ENCODE measurements at places on chromosomes 6 and 20.

DNA sequence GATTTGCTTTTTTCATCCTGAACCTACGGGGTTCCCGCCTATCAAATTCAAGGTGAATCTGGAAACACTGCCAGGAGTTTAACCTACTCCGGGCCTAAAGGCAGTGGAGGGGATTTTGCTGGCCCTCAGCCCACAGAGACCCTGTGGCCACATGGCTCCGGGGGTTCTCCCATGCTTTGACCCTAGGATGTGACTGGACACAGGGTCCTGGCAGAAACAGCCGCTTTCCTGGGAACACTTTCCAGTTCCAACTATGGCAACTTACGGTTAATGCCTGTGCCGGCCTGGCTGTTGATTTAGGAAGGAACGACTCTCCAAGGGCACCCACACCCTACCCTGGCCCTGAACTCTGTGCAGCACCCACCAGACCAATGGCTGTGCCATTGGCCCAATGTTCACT lies 141.7 kb upstream of the RPS6KA2 start:
- no peak for DNase-seq

- no peak for DNase-seq
These were observed 2.6 kb upstream of the SIRPB1 start for GRCh38 chr20:1622450-1622849.

GRCh38 chr6:159533568-159533967 lies 159.5 kb downstream of the SOD2 start:
- DNase-seq: no peak

- no peak for DNase-seq
These were observed 190.5 kb upstream of the HEY2 start for GRCh38 chr6:125558907-125559306.

GRCh38 chr6:46590765-46591164 lies 61.9 kb downstream of the CYP39A1 start:
- DNase-seq: no peak

GRCh38 chr6:128443553-128443952 lies 76.8 kb downstream of the PTPRK start:
- DNase-seq: no peak

Measured in NCI-H187 (cell line).